H54 (cell line): ENCODE measurements at places on chromosomes 1 and 21.

DNA sequence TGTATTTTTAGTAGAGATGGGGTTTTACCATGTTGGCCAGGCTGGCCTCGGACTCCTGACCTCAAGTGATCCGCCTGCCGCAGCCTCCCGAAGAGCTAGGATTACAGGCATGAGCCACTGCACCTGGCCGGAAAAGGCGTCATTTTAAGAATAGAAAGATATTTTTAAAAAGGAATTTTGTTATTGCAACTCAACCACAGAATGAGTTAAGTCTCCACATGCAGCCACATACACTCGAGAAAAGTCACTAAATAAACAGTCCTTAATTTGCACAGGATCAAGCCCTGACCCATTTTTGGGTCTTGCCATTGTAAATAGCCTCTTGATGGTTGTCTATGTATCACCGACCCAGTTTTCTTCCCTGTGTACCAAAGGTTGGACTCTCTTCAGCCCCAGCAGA is 85.5 kb downstream of the FBXO2 start:
- DNase-seq, result no peak

DNA sequence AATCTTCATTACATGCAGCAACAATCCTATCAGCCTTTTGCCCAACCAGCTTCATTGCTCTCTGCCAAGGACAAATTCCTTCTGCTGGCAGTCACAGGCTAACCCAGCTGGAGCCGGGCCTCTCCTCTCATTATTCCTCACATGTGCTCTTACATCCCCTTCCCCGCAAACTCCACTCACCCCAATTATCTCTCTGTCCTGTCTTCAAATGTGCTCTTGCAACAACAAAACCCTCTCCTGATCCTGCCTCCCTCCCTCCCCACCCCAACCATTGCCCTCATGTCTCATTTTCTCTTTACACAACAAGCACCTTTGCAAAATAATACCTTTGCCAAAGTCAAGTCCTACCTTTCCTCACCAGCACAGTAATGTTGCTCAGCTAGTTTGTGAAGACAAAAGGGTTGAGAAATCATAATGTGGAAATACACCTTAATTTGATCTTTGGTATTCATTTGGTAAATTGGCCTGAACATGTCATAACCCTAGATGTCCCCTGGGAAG is 36.0 kb upstream of the DHCR24 start:
- no peak for DNase-seq

- no peak for DNase-seq
Measured at GRCh38 chr1:58989845-58990244, 206.0 kb upstream of the JUN start.

- DNase-seq, result no peak
Measured at GRCh38 chr1:234507089-234507488, 28.1 kb upstream of the TARBP1 start.

DNA sequence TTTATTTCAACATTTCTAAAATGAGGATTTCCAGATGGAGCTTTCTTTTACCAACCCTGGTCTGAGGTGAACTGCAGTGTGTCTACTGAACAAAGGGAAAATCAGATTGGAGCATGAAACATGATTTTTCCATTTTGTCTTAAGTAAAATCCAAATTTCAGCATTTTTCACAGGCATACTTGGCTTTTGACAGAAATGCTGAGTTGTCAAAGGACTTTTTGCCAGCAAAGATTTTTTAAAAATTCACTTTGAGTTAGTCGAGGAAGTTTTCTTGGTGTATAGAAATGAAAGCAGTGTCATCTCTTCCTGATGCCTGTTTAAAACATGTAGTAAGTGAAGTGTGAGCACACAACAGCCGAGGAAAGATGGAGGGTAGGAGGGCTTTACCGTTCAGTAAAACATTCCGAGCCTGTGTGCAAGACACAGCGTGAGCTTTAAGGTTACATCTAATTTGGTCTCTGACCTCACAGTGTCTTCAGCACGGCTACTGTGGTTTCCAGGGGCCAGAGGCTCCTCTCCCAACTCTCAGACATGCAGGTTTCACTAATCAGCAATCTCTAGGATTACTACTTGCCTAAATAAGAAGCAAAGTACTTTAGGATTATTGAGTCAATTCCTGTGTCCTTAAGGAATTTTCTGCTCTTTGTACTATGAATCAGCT is 45.9 kb downstream of the SAMD13 start:
- no peak for DNase-seq

- DNase-seq, result no peak
Measured at GRCh38 chr1:197808880-197809279, 33.6 kb upstream of the DENND1B start.

GRCh38 chr1:210232511-210233215 is at the start of gene SERTAD4:
Gene SERTAD4 (plus strand): TSS chr1:210232796. CDS start chr1:210237961, 5,165 bp downstream.
- peak; percentile 46 for DNase-seq

DNA sequence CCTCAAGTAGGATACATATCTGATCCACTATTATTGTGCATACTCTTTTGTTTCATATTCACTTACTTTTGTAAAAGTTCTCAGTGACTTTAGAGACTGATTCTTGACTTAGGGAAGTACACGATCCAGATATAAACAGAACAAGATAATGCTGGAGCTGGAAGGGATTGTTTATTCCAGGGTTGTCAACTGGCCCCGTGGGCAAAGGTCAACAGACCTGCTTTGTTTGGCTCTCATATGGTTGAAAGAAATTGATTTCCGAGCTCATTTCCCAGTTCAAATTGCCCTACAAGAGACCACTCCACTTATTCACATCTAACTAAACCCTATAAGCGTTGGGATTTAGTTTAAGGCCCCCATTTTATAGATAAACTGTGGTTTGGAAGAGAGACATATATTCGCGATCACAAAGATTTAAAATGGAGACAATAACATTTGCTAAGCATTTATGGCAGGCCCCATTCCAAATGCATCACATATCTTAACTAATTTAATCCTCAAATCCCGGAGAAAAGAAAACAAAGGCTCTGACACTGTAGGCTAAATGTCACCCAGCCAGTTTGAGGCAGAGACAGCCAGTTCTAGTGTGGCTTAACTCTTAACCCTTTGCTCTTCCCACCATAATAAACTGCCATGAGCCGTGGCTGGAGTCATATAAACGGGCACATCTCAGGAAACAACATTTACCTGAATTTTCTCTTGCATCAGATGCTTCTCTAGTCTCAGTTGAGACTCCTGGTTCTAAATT is 20.6 kb downstream of the REG4 start:
- no peak for DNase-seq

DNA sequence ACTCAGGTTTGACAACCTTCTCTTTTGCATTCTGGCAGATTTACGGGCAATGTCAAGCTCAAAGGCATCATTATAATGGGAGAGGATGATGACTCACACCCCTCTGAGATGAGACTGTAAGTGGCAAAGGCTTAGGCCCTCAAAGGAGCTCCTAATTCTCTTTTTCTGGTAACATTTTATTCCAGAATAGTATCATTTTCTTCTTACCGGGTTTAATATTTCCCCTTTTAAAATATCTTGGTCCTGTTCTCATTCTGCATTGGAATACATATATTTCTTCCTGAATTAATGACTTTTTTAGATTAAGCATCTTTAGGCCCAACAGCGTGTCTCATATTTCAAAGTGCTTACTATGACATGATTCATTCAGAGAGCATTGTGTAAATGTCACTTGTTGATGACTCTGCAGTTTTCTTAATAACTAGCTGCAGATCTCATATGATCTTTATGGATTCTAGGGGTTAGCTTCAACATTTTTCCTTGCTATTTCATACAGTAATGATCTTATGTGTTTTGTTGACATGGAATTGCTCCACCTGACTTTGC is 1.7 kb downstream of the PITHD1 start:
- DNase-seq, result no peak

GRCh38 chr1:34500451-34500850 is 254.4 kb upstream of the GJB5 start:
- peak; percentile 8 for DNase-seq

GRCh38 chr1:26697978-26698849 is 2.4 kb downstream of the ARID1A start:
- peak; percentile 69 for DNase-seq

DNA sequence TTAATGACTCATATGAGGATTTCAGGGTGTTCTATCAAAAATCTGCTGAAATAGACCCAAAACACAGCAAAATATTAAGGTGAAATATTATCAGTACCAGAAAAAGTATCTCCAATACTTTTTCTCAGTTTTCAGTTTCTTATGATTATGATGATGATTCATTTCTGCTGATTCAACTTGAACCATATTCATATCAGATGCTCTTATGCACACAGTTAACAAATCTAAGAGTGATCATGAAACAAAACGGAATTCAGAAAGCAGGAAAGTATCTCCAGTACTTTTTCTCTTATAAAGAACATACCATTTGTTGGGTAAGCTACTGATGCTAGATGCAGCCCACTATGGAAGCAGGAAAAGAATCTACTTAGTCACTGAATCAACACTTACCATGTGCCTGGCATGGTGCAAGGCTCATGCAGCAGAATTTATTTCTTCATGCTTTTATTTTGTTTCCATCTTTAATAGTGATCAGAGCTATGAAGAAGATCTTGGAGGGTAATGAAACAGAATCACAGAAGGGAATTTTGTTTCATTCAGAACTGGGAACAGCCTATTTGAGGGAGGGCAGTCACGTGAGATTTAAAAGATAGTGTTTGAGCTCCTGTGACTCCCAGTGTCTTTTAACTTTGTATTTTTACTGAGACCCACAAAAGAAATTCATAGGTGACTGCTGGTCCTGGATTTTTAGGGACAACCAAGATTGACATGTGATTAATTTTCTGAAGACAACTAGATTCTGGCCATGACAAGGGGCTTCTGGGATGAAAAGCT is 480.6 kb downstream of the SETD4 start:
- DNase-seq, result no peak

GRCh38 chr1:26225033-26225831 is 8.8 kb upstream of the CEP85 start:
- DNase-seq, result no peak
